ENCODE measurements at places on chromosomes 7 and 10.

DNA sequence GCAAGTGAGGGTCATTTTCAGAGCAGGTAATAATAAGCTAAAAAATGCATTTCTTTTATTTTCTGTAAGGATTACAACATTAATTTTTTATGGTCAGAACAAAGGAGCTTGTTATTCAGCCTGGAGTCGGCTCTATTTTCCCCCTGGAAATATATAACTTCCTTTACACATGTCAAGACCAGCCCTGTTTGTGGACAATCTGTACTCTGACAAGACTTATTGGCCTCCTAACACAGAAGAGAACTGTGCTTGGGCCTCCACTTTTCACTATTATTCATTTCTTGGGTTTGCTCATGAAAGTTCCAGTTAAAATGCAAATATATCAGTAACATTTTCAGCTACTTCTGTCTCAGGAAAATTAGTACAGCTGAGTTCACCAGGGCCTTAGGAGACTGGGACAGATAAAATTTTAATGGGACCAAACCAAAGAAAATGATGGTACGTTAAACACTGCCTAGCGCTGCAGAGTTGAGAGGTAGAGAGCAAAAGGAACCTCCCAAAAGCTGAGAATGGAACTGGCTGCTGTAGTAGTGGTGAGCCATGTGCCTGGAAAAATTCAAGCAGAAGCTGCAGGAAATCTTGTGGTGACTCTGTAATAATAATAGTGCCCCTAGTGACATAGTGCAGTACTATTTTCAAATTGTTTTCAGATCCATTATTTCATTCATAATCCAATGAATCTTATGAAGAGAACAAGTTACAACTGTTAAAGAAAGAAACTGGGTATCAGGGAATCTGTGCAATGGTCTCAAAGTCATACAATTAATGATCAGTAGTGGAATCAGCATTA, 227.2 kb upstream of the KIAA1217 start:
- no peak for DNase-seq

- no peak for DNase-seq
Measured at GRCh38 chr7:31028417-31028992, 23.6 kb upstream of the ADCYAP1R1 start.

DNA sequence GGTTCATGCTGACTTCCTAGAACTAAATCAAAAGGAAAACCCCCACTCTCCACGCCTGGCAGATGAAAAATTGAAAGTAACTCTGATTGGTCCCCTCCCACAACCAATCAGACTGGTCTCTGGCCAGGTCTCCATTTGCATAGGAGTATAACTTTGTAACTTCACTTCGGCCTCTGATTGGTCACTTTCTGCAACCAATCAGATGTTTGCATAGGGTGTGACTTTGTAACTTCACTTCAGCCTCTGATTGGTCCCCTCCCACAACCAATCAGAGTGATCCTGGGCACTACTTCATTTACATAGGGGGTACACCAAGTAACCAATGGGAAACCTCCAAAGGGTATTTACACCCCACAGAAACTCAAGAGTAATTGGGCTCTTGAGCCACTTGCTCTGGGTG, 306.6 kb upstream of the PFKP start:
- DNase-seq = no peak

DNA sequence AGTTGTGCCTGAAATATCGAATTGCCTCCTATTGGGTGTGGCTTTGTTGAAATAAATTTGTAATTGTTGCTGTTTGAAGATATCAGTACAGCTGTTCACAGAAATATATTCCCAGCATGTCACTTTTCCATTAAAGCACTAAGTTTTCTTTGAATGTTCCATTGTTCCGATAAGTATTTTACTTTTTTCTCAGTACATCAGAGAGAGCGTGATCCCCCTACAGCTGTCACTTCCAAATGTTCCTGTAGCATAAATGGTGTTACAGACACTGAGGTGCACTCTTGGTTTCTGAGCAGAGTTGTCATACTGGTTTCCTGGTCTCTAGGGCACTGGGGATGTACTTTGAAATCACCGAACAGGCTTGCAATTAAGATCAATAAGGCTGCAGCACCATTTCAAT, 189.2 kb downstream of the CCSER2 start:
- no peak for DNase-seq

DNA sequence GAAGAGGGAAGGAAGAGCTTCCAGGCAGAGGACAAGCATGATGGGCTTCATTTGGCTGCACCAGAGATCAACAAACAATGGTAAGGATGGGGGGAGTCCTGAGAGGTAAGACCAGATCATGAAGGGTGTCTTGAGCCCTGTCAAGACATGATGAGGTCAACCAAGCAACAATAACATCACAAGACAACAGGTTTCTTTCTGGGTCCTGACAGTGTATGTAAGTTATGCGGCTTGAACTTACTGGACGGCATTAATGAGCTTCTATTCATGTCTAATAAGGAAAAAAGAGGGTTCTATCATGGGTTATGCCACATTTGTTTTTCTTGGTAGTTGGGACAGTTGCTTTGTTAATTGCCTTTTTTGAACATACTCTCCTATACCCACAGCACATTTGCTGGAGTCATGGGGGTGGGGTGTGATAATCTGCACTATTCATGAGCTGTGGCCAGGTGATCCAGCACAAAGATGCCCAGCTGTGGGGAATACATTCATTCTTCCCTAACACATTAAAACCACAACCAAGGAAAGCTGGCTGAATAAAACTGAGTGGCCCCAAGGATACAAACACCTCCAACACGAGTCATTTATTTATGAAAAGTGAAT, 168.8 kb upstream of the KLF14 start:
- DNase-seq = no peak
